ENCODE measurements at places on chromosomes 2 and 18.

- DNase-seq, result no peak
Observed at GRCh38 chr2:8566774-8567468, 114.9 kb upstream of the ID2 start.

GRCh38 chr2:240400371-240401161 lies 34.9 kb upstream of the GPC1 start:
- DNase-seq, result no peak

DNA sequence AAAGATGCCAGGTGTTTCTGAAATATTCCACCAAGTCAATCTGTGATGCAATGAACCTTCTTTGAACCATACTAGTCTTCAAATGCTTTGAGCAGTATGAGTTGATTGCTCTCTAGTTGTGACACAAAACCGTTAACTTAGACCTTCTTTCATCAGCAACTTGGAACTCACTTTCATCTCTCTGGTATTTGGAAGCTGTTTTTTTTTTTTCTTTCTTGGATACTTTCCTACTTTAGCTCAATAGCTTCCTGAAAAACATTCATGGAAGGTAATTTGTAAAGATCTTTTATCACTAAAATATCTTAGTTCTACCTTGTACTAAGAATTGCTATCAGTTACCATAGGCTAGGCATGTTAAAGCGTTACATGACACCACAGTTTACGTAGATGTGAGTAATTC lies 1071.9 kb upstream of the CHAC2 start:
- DNase-seq, result no peak

GRCh38 chr2:72144274-72144631 lies 3.4 kb downstream of the CYP26B1 start:
- no peak for DNase-seq

- no peak for DNase-seq
Observed at GRCh38 chr2:82491591-82491990, 1967.5 kb downstream of the SUCLG1 start.

- DNase-seq, result no peak
Observed at GRCh38 chr2:210839450-210839849, 283.1 kb downstream of the CPS1 start.

- DNase-seq, result no peak
Observed at GRCh38 chr2:106631281-106631680, 144.1 kb downstream of the CD8B2 start.

DNA sequence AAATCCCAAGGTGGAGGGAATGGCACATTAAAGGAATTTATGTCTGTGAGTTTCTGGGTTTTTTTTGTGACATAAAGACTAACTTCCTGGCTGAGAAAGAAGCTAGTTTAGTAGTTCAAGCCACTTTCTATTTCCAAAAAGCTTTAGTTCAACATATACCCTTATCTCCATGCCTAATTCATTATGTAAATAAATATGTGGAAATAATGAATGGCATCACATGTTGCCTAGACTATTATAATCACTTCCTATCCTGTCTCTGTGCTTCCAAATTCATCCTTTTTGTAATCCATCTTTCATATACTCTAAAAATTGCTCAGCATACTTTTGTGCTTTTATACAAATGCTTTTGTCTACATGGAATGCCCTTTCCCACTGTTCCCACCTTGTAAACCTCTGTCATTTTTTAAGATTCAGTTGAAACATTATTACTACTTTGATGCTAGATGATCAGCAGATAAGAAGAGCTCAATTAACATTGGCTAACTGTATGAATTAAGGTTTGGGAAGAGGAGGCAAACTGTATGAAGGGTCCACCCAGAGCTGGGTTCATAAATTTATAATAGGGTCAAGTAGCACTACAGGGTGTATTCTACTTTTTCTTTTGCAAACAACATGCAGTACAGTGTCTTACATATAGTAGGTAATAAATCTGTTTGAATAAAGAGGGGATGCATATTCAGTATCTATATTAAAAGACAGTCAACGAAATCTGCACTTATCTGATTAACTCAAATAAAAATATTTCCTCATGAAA lies 61.7 kb upstream of the MTIF2 start:
- DNase-seq, result no peak

- no peak for DNase-seq
Observed at GRCh38 chr2:148430101-148430500, 214.4 kb upstream of the EPC2 start.

GRCh38 chr2:37928377-37928776 lies 3.3 kb downstream of the RMDN2 start:
- DNase-seq, result no peak

DNA sequence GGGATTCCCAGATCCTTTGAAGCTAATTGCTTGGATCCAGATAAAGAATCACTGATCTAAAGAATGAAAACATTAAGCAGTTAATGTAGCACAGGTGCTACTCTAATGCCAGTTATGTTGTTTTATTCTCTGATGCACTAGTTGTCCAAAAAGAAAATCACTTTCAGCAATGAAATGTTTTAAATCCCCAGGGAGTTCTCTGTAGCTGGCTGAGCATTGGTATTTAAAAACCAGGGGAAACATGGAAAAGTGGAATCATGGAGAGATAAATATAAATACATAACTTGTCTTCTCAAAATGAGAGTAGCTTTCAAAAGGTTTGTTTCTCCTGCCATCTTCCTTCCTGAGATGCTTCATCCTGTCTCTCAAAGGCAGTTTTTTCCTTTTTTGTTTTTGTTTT lies 37.7 kb downstream of the CD302 start:
- DNase-seq, result no peak

DNA sequence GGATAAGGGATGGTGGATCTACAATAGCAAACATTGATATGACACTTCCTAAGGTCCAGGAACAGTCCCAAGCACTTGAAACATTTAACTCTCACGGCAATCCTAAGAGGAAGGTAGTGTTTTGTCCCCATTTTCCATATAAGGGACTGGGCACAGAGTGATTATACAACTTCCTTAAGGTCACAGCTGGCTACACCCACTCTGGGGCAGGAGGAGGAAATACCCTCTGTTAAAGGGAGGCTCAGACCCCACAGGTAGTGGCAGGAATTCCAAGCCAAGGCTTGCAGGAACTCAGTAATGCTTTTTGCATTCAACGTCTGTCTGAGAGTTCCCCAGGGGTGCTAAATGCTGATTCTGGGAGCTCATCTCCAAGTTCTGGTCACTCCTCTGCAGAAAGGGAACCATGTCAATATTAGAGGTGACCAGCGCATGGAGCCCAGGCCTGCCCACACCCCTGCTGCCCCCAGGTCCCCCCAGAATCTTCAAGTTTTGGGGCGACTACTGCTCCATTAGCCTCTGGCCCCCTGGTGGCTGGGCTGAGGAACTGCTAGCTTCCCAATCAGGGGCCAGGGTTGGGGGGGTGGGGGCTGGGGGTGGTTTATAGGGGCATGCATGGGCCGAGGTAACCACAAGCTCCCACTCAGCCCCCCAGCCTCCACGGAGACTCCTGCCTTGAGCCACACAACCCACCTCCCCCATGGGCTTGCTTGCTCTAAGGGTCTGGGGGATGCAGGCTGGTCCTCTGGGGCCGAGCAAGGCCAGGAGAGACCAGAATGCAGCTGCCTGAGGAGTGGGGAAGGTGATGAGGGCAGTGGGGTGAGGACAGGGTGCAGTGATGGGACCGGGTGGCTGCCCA lies 11.1 kb downstream of the OBSL1 start:
- DNase-seq, result no peak
